Left forelimb (tissue), 1 donor: ENCODE measurements at places on chromosomes 11 and 22.

DNA sequence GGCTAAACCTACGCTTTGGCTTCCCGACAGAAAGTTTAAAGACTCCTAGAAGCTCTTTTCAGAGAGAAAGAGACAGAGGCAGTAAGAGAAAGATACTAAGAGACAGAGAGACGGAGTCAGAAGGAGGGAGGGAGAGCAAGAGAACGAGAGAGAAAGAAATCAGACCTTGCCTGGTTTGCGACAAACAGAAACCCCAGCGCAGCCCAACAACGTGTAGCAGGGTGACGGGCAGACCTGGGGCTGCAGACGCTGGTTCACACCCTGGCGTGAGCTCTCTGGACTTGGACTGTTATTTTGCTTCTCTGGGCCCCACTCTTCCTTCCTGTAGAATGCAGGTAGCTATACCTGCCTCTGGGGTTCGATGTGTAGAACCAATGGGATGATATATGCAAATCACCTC lies 244.4 kb upstream of the SYN3 start:
- no peak for DNase-seq

GRCh38 chr11:60872961-60873524 lies 5.7 kb downstream of the ZP1 start:
- peak; percentile 48 for DNase-seq

DNA sequence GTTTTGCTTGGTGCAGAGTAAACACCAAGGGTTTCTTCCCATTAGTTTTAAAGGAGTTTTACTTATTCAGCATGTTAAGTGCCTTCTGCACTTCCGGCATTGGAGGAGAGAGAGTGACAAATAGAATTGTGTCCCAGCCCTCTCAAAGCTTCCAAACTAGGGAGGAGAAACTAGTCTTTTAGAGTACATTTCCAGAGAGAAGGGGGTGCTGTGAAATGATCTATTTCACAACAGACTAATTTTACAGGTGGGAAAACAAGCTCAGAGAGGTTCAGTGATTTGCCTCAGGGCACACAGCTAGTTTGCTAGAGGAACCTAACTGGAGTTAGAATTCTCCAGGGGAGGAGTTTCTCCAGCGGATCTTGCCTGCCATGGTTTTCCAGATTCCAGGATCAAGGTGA lies 12.6 kb downstream of the MPST start:
- no peak for DNase-seq

DNA sequence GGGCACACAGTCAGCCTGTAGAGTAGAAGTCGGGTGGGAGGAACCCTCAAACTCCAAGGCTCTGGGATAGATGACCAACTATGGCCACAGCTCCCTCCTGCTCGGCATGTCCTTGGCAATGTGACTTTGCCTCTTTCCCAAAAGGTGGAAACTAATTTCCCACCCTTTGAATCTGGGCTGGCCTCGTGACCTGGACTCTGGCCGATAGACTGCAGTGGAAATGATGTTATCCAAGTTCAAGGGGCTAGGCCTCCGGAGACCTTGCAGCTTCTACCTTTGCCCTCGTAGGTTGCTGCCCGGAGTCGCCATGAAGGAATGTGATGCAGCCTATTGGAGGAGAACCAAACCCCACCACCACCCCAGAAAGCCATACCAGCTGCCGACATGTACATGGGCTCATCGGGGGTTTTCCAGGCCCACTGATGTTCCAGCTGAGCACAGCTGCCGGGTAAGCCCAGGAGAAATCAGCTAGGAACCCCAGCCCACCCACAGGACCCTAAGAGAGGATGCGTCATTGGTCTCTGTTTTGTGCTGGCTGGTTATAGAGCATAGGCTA lies 30.4 kb downstream of the KCNJ4 start:
- DNase-seq = no peak

- DNase-seq = peak; percentile 53
Measured at GRCh38 chr22:43881091-43882061, 10.4 kb downstream of the PNPLA5 start.

DNA sequence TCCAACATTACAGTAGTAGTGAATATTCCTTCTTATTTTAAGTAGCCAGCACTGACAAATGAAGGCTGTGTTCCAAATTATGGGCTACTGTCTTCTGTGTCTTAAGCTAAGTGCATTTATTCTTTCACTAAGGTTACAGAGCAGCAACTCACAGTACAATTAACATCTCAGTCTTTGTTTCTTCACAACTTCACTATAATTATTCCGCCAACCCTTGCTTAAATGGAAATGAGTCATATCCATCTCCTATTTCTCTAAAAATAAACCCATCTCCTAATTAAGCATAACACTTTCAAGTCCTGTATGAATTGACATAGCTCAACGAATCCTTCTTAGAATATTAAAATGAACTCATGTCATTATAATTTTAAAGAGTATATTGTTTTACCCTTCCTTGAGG lies 6.7 kb downstream of the ETS1 start:
- no peak for DNase-seq

- no peak for DNase-seq
Measured at GRCh38 chr11:19374151-19374569, 133.4 kb upstream of the E2F8 start.

DNA sequence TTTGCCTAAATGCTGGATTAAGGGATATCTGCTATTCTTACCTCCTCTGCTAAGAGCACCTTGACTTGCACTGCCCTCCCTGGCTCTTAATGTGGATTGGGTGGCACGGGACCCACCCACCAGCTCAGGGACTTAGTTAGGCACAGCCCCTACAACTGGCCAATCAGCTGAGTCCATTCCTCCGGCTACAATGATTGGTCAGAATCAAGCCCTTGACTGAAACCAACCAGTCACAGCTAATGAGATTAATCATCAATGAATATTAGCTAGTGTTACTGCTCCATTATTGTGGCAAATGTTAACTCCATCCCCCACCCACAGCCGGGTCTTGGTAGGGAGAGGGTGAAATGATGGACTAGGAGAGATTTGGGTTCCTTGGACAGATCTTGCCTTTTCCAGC lies 328.0 kb downstream of the MN1 start:
- no peak for DNase-seq

DNA sequence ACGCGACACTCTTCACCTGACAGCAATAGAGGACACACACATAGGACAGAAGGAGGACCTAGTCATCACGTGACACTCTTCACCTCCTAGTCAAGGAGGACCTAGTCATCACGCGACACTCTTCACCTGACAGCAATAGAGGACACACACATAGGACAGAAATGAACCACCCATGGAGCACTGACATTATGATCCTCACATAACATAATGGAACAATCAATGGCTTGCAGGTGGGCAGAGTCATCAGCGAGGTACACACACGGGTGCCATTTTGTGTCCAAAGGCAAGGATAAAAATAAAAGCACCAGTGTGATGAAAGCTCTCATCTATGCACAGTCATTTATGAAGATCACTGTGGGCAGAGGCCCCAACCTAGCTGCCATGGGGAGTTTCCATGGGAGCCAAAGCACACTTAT lies 354.7 kb downstream of the LARGE1 start:
- DNase-seq = no peak

GRCh38 chr11:110797453-110797852 lies 85.2 kb upstream of the ARHGAP20 start:
- DNase-seq = no peak

DNA sequence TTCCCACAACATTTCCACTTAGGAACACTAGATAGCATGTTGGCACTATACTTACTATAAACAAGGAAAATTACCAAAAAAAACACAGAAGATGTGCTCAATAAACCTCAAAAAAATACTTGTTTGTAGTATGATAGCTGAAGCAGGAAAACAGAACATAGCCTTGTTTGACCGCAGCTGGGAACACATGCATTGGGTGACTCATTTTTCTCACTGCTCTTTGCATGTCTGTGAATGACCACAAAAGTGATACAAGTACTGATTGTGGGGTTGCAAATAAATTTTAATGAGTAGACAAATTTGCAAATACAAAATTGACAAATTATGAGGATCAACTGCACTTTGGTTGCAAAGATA lies 22.8 kb upstream of the GUCY1A2 start:
- DNase-seq = no peak
